ENCODE measurements at places on chromosomes 2 and 18.

DNA sequence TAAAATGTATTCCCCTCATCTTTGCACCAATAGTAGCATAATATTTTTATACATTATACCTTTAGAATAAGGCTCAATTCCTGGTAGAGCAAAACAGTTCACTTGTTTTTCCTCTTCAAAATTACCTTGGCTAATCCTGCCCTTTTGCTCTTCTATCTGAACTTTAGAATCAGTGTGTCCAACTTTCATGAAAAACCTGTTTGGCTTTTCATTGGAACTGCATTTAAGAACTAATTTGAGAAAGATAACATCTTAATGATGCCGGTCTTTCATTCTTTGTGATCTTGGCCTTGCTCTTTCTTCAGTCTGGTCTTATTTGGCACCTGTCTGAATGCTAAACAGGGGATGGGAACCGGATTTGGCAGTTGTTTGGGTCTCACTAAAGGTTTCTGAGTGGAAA lies 112.9 kb upstream of the CD302 start:
- DNase-seq = no peak

DNA sequence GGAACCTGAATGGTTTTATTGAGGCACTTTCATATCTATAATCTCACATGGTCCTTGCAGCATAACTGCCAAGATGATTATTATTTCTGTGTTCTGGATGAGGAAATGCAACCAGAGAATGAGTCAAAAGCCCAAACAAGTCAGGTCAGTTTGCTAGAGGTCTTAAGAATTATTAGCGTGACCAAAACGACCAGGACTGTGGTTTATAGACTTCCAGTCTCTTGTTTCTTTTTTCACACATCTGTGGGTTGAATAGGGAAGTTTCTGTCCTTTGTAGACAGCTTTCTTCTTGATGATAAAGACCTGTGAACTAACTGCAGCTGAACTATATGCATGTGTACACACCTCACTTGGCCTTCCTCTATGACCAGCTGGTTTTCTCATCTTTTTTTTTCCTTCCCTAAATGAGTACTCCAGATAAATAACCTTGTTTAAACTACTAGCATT lies 13.9 kb downstream of the ADAM23 start:
- no peak for DNase-seq

DNA sequence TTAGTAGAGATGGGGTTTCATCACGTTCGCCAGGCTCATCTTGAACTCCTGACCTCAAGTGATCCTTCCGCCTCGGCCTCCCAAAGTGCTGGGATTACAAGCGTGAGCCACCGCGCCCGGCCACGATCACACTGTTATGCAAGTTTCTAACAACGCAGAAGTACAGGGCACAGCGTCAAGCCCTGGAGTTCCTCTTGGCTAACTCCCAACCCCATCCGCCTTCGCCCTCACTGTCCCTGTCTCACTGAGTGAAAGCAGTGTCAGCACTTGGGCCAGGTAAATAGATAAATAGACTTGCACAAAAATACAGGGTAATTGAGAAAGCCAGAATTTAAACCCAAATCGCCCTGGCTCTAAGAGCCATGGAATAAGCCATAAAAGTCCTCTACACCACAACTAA lies 111.7 kb downstream of the ACVR1 start:
- no peak for DNase-seq

DNA sequence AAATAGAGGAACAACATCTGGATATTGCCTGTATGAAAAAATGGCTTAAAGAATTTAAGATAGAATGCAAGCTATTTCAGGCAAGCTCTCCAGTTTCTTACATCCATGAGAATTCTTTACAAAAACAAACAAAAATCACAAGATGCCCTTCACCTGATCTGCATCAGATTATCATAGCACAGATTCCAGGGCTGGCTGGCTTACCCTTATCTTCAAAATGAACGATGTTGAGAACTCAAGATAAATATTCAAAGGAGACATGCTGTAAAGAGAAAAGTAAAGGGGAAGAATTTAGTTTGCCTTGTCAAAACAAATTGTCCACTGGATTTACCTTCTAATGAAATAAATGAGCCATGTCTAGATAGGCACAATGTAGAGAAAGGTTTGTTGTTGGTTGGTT lies 18.7 kb upstream of the SLC40A1 start:
- DNase-seq = no peak

- DNase-seq = no peak
Observed at GRCh38 chr18:79503406-79503805, 107.7 kb downstream of the NFATC1 start.

DNA sequence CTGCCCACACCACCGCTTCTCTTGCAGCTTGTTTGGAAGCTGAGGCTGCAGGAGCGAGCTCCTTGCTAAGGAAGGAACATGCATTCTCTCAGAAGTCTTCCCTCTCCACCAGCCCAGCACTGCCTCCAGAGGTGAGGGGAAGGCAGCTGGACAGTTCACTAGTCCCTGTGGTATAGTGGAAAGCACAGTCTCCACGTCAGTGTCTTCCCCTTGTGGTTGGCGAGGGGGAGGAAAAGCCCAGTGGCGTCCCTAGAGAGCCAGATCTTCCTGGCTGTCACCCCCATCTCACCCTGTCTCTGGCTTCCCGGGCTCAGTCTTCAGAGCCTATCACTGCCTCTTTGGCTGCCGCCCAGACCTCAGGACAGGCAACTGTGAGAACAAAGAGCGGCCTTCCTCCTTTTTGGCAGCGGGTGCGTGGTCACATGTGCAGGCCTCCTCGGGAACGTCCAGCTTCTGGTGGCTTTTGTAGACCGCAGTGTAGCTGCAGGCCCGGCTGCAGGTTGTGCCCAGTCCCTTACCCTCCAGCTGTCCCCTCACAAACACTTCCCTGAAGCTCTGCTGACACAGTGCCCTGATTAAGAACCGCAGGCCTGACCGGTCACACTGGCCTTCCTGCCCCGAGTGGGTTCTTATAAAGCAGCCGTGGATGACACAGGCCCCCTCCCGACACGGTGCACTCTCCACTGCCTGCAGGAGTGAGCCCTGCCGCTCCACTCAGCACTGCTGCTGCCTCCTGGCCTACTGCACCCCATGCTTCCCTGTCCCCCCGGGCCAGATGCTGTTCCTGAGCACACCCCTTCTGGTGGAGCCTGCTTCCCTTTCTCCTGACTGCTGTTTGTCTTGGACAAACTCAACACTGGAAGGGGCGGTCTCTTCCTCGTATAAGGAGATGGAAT lies 90.9 kb downstream of the RNF144A start:
- no peak for DNase-seq

GRCh38 chr2:57479981-57480380 lies 566.6 kb upstream of the VRK2 start:
- DNase-seq = no peak

- peak; percentile 83 for DNase-seq
Observed at GRCh38 chr2:29115797-29116781, 874 bp downstream of the CLIP4 start.

DNA sequence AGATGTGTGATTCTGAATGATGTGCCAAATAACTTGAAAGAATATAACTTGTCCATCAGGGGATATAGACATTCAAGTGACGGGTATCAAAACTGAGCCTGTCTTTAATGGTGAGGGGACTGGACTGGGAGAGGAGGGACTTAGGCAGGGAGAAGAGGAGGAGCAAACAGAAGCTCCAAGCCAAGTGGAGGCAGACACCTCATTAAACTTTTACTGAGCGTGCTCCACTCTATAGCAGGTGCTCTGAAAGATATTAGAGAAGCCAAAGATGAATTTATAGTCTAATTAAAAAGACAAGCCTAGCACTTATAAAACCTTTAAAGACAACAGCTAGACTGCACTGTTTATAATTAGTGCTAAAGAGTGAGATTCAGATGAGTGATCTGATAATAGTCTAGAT lies 47.7 kb upstream of the SMAD2 start:
- no peak for DNase-seq

DNA sequence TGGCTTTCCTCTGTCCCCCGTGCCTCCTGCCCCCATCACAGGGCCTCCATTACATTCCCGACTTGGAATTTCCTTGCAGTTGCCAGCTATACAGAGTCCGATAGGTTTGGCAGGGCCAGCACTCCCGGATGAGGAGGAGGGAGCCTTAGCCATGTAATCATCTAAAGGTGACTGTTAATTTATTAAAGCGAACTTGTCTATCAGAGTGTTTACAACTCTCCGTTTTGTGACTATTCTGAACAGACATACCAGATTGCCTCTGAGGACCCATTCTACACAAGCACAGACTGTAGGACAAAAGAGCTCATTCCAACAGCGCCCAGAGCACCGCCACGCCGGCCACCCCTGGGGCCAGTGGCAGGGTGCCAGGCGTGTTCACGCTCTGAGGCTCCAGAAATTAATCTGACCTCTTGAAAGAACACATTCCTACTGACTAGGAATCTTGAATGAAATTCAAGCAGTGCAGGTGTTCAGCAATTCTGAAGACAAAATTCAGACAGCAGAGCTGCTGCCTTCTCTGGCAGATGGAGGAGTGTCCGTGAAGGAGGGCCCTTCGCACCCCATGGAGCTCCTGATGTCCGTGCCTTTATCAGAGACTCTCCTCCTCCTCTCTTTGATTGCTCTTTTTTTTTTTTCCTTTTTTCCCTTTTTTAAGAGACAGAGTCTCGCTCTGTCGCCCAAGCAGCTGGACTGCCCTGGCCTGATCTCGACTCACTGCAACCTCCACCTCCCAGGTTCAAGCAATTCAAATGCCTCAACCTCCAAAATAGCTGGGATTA lies 58.1 kb upstream of the RALBP1 start:
- DNase-seq = no peak

GRCh38 chr2:24088821-24089359 lies 4.3 kb upstream of the TP53I3 start:
- no peak for DNase-seq

GRCh38 chr2:95539290-95539689 lies 52.5 kb upstream of the TRIM43 start:
- no peak for DNase-seq

DNA sequence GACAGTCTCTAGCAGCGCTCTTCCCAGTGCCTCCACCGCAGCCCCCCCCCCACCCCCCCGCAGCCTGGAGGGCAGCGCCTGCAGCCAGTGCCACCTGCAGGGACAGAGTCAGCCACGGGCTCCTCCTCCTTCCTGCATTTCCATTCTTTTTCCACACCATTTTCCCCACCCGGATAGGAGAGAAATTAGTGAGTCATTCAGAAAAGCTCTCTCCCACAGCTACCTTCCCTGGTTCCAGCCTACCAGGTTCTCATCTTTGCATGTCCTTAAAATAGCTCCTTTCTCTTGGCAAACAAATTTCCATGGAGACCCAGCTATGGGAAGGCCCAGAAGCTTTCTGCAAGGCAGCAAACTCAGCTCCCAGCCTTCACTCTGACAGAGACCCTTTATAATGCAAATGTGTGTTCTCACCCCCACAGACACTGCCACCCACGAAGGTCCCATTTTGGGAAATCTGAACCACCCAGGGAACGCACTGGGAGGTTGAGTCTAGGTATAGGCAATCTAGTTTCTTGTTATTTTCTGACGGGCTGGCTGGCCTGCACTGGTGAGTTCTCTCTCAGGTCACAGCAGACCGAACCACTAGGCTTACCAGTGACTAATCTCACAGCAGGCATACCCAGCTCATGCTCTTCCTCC lies 41.8 kb upstream of the ATG16L1 start:
- DNase-seq = no peak

Measured in CD4-positive, alpha-beta T cell treated with Interleukin-21 for 1 hour (primary cell).